HepG2 (cell line): ENCODE measurements at places on chromosomes 3 and 15.
A peak's percentile ranks its signal among the peaks of the same experiment; 100 is the strongest.

GRCh38 chr15:74283368-74283767 is 47.2 kb downstream of the CCDC33 start:
- DNase-seq, result no peak

- DNase-seq, result no peak
Measured at GRCh38 chr3:76039431-76039830, 254.1 kb upstream of the ZNF717 start.

GRCh38 chr15:39285071-39285470 is 295.8 kb upstream of the THBS1 start:
- no peak for DNase-seq

DNA sequence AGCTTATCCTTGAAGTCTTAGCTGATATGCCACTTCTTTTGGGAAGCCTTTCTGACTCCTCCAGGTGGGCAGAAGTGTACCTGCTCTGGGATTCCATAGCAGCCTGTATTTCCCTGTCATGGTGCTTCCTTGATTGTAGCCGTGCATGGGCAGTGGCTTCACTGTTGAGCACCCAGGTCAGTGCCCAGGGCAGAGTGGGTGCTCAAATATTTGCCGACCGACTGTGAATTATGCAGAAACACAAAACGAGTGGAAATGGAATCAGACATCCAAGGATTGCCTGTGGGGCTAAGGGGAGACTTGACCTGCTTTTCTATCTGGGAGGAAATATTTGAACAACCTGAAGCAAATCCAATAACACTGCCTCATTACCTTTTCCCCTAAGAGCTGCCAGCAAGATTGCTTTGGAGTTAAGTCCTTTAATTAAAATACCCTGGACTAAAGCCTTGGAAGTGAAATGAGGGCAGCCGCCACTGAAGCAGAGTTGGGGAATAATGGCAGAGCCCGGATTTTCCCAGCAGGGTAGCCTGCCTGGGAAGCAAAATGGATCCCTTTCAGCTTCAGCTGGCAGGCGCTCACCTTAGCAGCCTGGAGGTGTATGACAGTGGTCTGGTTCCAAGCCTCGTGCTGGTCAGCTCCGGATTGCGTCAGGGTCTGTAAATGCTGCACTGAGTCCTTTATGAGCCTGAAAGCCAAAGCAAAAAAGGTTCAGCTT is 14.9 kb downstream of the ACOX2 start:
- DNase-seq, result peak; percentile 46

- DNase-seq, result no peak
Measured at GRCh38 chr3:38549082-38549481, 52.9 kb downstream of the EXOG start.

DNA sequence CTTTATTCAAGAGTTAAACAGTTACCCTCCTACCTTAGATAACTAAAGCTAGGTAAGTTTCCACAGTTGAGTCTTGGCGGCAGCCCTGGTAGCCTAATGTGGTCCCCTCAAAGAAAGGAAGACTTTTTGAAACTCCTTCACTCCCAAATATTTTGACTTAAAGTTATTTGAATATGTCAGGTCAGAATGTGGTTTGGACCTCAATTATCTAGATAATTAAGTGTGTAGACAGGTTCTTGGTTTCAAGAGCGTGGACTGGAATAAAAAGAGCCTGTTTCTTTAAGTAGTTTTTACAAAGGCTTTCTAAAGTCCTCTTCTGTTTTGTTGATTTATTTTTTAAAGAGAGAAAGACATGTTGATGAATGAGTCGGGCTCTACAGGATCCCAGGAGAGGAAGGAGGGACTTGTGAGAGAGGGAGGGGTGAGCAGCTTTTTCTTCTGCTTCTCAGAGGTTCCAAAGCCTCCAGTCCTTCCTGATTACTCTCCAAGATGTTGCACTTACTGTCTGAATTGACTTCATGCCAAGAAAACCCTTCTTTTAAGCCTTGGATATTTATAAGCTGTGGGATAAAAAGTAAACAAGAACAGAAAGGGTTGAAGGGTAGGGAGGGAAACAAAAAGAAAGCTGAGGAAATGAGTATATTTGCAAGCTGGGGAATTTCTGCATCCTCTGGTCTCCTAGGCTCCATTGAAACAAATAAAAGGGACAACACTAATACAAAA is 457.4 kb downstream of the IGSF11 start:
- no peak for DNase-seq

GRCh38 chr15:96670389-96670788 is 339.9 kb downstream of the NR2F2 start:
- DNase-seq, result no peak

- DNase-seq, result no peak
Measured at GRCh38 chr15:45555934-45556608, 31.1 kb upstream of the BLOC1S6 start.

GRCh38 chr3:129312671-129313414 is 34.2 kb downstream of the HMCES start:
- DNase-seq, result no peak

DNA sequence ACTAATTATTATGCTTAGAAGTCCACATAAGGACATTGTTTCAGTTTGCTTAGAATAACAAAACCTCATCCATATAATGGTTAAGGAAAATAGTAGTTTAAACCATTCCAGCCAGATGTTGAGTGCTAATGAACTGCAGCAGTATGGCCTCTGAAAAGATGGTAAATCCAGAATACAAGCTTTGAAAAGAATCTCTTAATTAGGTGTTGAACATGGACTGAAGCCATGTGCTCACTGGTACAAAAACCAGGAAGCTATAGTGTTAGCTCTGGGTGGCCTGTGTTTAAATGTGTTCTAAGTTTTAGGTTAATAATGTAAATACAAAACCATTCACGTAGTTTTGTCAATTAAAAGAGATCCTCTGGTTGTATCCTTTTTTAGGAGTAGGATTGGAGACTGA is 78.2 kb downstream of the GALK2 start:
- no peak for DNase-seq
